Osteocyte (in vitro differentiated cells): ENCODE measurements at places on chromosomes 6 and 20. TPM values are rescaled to one million over a fixed set of nuclear protein-coding genes. Genes with fewer than 3 reads are reported as not detected.

The OR2B6 gene
- not detected in 2 replicates for total RNA-seq

The FAM83C gene
- not detected in 2 replicates for total RNA-seq

The MYH7B gene
- total RNA-seq, result 0.18 and 0.86 TPM in 2 replicates

The SLC39A7 gene
- total RNA-seq, result 201 and 209 TPM in 2 replicates

The BTBD3 gene
- 25.1 and 29.7 TPM in 2 replicates for total RNA-seq

The TSPO2 gene
- not detected in 2 replicates for total RNA-seq

The NPEPL1 gene
- total RNA-seq, result 13.1 and 13.6 TPM in 2 replicates

The BNIP5 gene
- not detected in 2 replicates for total RNA-seq

The ZNF184 gene
- total RNA-seq, result 9.5 and 10.7 TPM in 2 replicates

The MICB gene
- total RNA-seq, result 12.1 and 13.8 TPM in 2 replicates

The C2 gene
- 2.3 and 2.4 TPM in 2 replicates for total RNA-seq

The SYTL3 gene
- total RNA-seq, result 0.31 and 0.48 TPM in 2 replicates

The HLA-F gene
- 11.4 and 12.5 TPM in 2 replicates for total RNA-seq

The GPX5 gene
- total RNA-seq, result not detected in 2 replicates

The MAPK13 gene
- total RNA-seq, result 1.5 and 1.6 TPM in 2 replicates

The GJA10 gene
- total RNA-seq, result not detected in 2 replicates

The NEURL2 gene
- total RNA-seq, result 7.3 and 7.4 TPM in 2 replicates

The CDSN gene
- not detected in 2 replicates for total RNA-seq

The DHX35 gene
- total RNA-seq, result 10.1 and 10.3 TPM in 2 replicates

The TRIM26 gene
- total RNA-seq, result 39.8 and 41.8 TPM in 2 replicates

The TFAP2D gene
- total RNA-seq, result not detected in 2 replicates

The KCNK16 gene
- not detected in 2 replicates for total RNA-seq

The PROKR2 gene
- total RNA-seq, result not detected in 2 replicates

The LY6G6D gene
- total RNA-seq, result not detected in 2 replicates

The SPTLC3 gene
- total RNA-seq, result 5.0 and 5.8 TPM in 2 replicates

The NKAIN2 gene
- 17.8 and 28.0 TPM in 2 replicates for total RNA-seq

The TFAP2C gene
- 92.9 and 97.8 TPM in 2 replicates for total RNA-seq

The RNF146 gene
- 53.9 and 58.4 TPM in 2 replicates for total RNA-seq

The SYCP2 gene
- 1.7 and 2.1 TPM in 2 replicates for total RNA-seq

The PTP4A1 gene
- 58.7 and 62.4 TPM in 2 replicates for total RNA-seq

The SAPCD1 gene
- 2.5 and 3.4 TPM in 2 replicates for total RNA-seq

The PNPLA1 gene
- not detected in 2 replicates for total RNA-seq

The SLC12A5 gene
- 1.7 TPM in 1 of 2 replicates, not detected in the other for total RNA-seq

The POU3F2 gene
- not detected in 2 replicates for total RNA-seq

The PACRG gene
- total RNA-seq, result 1.2 and 3.2 TPM in 2 replicates

The MDFI gene
- total RNA-seq, result 74.1 and 75.9 TPM in 2 replicates

The GDAP1L1 gene
- total RNA-seq, result not detected in 2 replicates
